ENCODE measurements at places on chromosomes 11 and 22. TPM values are rescaled to one million over a fixed set of nuclear protein-coding genes. Genes with fewer than 3 reads are reported as not detected.

The GAL gene
- not detected for total RNA-seq

The HTR3A gene
- 242 TPM for total RNA-seq

The OR4A16 gene
- total RNA-seq = not detected

The C11orf97 gene
- total RNA-seq = not detected

The PIH1D2 gene
- total RNA-seq = 1.3 TPM

The MYO18B gene
- total RNA-seq = not detected

The PLA2G3 gene
- not detected for total RNA-seq

The TENM4 gene
- 0.87 TPM for total RNA-seq

The BRMS1 gene
- total RNA-seq = 32.0 TPM

The DNAJB7 gene
- total RNA-seq = not detected

The PIWIL4 gene
- 0.30 TPM for total RNA-seq

The SMIM35 gene
- 0.04 TPM for total RNA-seq

The GNAZ gene
- total RNA-seq = 33.8 TPM

The C1QTNF4 gene
- total RNA-seq = not detected

The TMEM121B gene
- 0.04 TPM for total RNA-seq

The RFPL2 gene
- total RNA-seq = not detected

The ATP5MG gene
- 80.7 TPM for total RNA-seq

The KCNJ5 gene
- total RNA-seq = not detected

The B3GAT3 gene
- 43.5 TPM for total RNA-seq

The ACRV1 gene
- not detected for total RNA-seq

The TRIM64 gene
- total RNA-seq = not detected

The USP2 gene
- 15.4 TPM for total RNA-seq

The KLHL22 gene
- 9.7 TPM for total RNA-seq

The SNRPD3 gene
- 217 TPM for total RNA-seq

The SOX6 gene
- total RNA-seq = not detected

The FXYD6 gene
- total RNA-seq = not detected

The TMEM191C gene
- 1.2 TPM for total RNA-seq

The BEST1 gene
- 1.9 TPM for total RNA-seq

The LYVE1 gene
- not detected for total RNA-seq

The SCGB1C1 gene
- not detected for total RNA-seq

The PRG3 gene
- total RNA-seq = not detected
